ENCODE measurements at places on chromosomes 5 and 9.

DNA sequence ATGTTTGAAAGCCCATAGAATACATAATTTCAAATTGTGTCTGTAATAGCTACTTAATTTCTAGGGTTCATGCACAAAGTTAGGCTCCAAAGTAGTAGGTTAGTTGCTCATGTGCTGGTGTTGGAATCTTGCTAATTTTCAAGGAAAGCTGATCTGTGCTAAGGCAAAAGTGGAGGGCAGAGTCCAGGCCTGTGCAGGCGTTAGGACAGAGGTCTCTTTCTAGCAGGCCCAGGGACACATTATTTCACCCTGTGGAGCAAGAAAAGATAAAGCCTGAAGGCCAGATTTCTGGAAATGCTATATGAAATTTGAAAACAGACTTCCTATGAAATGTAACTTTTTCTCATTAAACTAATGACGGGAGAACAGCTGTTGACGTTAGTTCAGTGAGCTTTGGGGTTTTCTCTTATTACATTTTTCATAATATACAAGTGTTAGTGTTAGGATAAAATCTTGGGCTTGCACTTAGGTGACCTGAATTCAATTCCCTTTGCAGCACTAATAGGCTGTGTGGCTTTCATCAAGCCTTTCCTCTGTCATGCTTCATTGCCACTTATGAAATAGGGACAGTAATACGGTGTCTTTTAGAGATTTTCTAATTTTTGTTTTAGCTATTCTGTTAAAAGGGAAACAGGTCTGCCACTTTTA lies 196.7 kb upstream of the HAPLN1 start:
- DNase-seq: no peak

GRCh38 chr9:113530022-113530635 lies 66.6 kb downstream of the RGS3 start:
- no peak for DNase-seq

DNA sequence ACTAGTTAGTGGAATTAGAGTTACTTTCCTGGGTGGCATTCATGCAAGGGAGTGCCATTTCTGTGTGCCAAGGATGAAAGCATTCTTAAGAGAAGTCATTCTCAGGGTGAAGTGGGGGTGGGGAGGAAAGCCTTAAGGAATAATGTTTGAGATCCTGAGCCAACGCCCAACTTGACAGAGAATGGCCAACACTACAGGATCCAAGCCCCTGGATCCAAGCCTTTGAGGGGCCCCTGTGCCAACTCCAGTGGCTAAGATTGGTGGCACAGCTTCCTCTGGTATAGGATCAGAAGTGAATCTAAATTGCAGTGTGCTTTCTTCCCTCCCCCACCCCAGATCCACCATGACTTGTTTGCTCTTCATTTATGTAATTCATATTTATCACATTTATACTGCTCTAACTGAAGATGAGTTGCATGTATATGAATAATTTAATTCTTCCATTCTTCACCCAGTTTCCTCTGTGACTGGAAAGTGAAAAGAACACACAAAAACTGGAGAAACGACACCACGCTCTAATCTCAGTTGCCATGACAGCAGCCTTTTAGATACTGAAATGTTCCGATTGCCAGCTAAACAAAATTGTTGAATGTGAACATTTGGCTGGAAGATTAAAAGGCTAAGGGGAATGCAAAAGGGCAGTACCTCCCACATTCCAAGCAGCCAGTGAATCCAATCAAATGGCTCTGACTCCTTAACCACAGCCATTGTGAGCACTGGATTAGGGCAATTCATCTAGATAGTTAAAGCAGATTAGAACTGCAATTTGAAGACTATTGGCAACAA lies 4.5 kb downstream of the ZNF608 start:
- no peak for DNase-seq

DNA sequence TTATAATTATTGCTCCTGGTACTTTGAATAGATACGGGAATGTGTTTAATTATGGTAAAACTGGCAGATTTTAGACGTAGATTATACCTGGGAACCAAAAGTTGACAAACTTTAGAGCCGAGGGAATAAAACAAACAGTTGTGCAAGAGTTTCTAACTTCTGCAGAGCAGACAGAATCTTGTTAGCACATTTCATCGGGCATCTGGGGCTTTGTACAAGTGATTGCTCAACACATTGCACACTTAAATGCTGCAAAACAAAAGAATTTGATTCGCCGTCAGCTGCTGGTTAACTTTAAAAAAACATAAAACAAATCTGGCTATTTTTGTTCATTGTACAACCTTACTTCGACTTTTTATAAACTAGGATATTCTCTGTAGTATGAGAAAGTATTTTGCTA lies 398.1 kb downstream of the MAN2A1 start:
- DNase-seq: no peak

- no peak for DNase-seq
Observed at GRCh38 chr5:145680767-145681166, 154.4 kb downstream of the PRELID2 start.
